ENCODE measurements at places on chromosomes 6 and 20. TPM values are rescaled to one million over a fixed set of nuclear protein-coding genes. Genes with fewer than 3 reads are reported as not detected.

The MAP3K7 gene
- 13.5 TPM for total RNA-seq

The CYB5R4 gene
- 14.0 TPM for total RNA-seq

The CDKN1A gene
- 299 TPM for total RNA-seq

The C6orf118 gene
- not detected for total RNA-seq

The TREM2 gene
- not detected for total RNA-seq

The TTLL9 gene
- not detected for total RNA-seq

The MDFI gene
- total RNA-seq: 19.5 TPM

The MBOAT1 gene
- 6.2 TPM for total RNA-seq
